ENCODE measurements at places on chromosomes 6 and 20.
A peak's percentile ranks its signal among the peaks of the same experiment; 100 is the strongest.

GRCh38 chr6:56278171-56278591 lies 30.8 kb upstream of the COL21A1 start:
- DNase-seq: no peak

DNA sequence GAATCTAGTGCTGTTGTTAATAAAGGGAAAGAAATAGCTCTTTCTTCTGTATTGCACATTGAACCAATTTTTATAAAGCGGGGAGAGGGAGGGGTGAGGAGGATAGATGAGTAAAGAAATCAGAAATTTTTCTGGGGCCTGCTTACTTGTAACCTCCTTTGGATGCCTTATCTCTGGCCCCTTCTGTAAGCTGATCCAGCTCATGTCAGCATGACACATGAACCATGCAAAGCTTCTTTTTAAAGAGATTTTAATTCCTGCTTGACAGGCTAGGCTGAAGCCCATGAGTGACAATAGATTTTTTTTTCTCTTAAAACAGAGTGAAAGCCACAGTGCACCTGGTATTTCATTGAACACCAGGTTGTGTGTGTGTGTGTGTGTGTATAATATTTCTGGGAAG lies 325.3 kb downstream of the PRL start:
- no peak for DNase-seq

DNA sequence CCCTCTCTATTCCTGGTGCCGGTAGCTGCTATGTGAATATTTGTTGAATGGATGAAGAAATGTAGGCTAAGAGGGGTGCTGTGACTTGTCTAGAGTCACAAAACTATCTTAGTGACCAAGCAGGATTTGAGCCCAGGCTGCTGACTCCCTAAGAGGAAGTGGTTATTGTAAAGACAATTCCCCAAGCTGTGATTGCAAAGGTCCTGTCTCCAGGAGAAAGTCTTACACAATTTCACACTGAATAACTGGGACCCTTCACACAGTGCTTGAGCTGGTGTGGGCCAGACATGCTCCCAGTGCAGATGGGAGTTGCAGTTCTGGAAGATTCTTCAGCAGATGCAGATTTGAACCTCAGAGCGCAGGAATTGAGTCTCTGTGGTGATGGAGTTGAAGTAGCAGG lies 38.1 kb downstream of the IYD start:
- DNase-seq: no peak

DNA sequence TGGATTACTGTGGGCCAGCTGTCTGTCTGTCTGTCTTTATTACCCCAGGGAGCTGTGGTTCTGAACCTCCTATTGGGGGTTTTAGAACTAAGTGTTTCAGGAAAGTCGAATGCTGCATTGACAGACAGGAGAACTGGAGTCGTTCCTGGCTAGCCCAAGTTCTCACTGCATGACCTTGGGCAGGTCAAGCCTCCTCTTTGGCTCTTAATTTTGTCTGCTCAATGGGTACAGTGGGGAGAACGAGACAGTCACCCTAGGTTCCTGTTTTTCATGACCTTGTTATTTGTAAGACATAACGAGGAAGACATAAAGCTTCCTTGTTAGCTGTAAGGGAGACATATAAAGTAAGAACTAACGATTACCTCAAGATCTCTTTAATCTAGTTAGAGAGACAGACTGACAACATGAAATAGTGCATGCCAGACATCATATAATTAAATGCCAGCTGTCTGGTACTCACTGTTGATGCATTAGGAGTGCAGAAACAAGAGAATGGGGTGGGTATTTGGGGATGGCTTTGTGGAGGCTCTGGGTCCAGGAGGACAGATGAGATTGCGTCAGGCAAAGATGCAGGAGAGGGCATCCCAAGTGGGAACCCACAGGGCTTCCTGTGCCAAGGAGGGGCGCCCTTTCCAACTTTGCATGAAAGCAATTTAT lies 3.7 kb upstream of the CCDC167 start:
- DNase-seq: no peak

DNA sequence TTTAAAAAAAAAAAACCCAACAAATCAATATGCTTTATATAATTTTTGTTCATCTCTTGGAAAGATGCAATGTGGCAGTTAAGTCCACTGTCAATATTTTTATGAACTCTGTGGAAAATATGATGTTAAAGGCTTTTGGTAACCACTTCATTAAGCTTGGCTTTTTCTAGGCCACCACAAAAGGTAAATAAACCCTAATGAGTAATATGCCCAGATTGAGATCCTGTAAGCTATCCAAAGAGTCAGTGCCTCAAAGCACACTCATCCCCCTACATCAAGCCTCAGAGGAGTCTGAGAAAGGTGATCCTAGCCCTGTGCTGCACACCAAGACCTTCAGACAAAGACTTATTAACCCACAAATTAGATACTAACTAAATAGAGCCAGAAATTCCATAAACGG lies 121.1 kb downstream of the CDC5L start:
- no peak for DNase-seq

GRCh38 chr6:32984622-32985389 lies 16.4 kb downstream of the BRD2 start:
- peak; percentile 50 for DNase-seq

DNA sequence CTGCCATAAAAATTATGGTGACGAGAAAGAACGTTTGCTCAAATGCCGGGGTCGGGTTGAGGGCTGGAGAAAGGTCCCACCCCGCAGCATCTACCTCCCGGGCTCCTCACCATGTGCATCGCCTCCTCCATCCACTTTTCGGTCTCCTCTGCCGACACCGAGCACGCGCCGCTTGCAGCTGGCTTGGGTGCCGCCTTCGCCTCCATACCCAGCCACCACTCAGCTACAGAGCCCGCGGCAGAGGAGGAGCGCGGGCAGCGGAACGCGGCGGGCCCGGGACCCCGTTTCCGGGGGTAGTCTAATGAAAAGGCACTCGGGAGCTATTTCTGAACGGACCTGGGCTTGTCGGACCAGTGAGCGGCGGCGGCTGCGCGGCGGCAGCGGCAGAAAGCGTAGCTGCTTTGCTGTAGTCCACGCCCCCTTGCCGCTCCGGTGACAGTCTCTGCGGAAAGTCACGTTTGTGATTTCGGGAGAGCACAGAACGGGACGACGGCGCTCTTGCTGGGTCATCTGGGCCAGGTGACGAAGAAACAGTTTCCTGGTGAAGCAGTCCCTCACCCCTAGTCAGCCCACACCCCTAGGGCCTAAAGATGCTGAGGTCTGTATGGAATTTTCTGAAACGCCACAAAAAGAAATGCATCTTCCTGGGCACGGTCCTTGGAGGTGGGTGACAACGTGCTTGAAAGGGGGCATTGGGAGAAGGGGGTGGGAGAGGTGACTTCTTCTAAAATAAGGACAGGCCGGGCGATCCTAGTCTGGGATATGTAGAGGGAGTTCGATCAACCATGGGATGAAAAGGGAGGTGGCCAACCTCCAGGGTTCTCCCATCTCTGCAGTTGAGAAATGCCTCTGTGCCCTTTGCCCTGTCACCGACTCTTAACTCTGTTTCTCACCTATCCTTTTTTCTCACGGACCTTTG lies at the start of the genes ADAT2 and PEX3:
Gene ADAT2 (minus strand): TSS at position 243 of the 919 bp plus-strand sequence. CDS start 37 bp downstream, at position 206.
Gene PEX3 (plus strand): TSS at position 353 of the 919 bp plus-strand sequence. CDS start 238 bp downstream, at position 591.
- DNase-seq: peak; percentile 51

- no peak for DNase-seq
Measured at GRCh38 chr6:159716247-159717096, 10.8 kb upstream of the WTAP start.

- no peak for DNase-seq
Measured at GRCh38 chr6:90230548-90231215, 66.0 kb downstream of the BACH2 start.

DNA sequence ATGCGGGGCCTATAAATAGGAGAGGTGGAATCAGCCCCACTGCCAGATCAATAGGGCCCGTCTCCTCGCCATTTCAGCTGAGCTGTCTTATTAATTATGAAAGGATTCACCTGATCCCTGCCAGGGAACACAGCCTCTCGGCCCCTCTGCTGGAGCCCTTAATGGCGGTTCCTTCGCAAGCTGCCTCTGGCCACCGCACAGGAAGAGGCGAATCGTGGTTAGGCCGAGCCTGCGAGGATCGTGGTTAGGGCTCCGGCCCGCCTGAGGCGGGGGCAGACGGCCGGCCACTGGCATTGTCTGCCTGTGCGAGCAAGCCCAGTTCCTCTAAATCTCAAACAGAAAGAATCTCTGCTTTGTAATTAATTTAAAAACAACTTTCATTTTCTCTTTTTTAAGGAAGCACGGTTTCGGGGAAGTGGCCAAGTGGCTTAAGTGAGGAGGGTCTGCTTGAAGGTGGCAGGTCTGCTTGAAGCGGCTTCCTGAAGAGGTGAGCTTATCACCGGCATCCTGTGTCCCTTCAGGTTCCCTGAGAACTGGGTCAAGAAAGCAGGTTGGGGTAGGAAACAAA lies 9.2 kb downstream of the NRN1 start:
- no peak for DNase-seq

DNA sequence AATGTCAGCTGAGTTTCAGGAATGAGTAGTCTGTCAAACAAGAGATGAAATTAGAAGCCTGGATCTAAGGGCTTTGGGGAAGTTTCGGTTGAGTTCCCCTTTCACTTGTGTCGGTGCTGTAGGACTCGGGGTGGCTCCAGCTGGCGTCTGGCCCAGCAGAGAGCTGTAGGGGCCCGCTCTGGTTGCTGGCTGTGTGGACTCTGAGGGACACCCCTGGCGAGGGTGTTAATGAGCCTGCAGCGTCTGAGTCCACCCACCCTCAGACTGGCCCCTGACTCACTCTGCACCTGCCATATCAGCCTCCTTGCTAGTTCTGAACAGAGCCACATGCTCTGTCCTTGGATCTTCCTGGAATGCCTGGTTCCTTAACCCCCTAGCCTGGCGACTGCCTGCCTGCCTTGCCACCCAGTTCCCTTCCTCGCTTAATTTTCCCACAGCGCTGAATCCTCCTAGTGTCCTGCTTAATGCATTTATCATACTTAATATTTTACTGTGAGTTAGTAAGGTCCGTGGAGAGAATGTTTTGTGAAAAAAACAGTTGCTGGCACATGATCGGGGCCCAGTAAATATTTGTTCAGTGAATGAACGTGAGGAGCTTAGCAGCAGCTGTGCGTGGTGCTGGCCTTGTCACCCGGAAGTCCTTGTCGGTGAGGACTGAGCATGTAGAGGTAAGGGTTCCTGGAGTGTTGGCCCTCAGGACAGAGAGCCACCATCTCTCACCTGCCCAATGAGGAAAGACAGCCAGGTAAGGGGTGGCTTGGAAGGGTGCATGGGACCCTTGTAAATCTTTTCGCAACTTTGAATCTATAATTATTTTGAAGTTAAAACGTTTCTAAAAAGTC lies 1.6 kb downstream of the DNAJC5 start:
- DNase-seq: no peak

- DNase-seq: no peak
Measured at GRCh38 chr6:112592159-112592558, 245.0 kb downstream of the RFPL4B start.

DNA sequence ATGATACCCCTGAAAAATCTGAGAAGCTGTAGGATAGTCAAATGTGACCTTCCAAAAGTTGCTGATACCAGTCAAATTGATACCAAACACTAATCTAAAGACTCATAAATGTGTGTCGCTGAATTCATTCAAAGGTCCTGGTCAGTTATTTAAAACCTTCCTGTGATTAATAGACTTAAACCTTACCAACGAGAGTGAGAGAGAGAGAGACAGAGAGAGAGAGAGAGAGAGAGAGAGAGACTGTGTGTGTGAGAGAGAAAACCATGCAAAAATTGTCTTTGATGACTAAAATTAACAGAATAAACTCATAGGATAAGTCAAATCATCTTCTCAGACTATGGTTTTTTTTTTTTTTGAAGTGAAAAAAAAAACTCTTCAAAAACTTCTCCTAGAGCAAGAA lies 370.9 kb upstream of the HS3ST5 start:
- DNase-seq: no peak

DNA sequence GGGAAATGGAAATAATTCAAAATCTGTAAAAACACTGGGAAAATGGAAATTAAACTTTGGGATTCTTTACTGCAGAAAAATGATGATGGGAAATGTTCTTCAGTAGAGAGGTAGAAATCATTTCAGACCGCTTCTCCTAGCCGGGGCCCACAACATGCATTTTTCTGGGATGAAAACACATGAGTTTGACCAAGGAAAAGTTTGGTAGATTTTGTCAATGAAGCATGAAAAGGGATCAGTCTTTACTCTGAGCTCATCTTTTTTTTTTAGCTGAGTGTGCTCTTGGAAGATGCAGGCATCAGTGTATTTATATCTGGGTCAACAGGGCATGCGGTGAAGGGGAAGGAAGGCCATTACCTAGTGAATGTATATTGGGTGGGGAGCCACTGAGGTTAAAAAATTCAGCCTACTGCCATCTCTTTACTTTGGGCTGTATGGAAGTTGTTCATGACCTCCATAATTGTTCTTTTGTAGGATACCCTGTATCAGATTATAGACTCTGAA lies 36.8 kb downstream of the PLCB1 start:
- no peak for DNase-seq

GRCh38 chr6:747921-748320 lies 55.0 kb upstream of the EXOC2 start:
- DNase-seq: no peak

DNA sequence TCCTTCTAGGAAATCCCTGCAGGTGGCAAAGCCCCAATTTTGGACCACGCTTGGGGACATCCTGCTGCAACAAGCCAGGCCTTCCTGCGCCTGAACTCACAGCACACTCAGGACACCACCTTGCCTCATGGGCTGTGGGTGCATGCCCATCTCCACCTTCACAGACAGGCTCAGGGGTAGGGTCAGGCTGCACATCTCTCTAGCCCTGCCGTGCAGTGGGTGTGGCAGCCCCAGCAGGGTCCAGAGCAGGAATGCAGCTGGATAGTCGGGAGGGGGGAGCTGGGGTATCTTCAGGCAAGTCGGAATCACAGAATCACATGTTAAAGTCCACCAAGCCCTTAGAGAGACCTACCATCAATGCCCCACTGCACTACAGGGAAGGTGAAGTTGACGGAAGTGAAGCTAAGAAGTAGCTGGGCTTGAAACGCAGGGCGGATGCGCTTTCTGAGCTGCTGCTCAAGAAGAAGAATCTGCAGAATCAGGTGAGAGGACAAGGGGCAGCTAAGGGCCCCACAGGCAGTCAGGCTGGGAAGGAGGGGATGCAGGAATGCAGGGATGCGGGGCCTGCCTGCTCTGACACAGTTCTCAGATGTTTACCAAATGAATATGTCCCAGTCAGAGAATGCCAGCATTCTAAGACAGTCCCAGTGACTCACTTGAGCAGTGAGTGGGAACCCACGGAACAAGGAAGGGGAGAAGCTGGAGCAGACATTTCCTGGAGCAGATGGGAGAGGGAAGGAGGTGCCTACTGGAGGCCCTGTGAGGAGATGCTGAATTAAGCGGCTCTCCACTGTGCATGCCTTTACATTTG lies 11.3 kb downstream of the SERPINB6 start:
- peak; percentile 83 for DNase-seq

GRCh38 chr6:24125980-24126379 lies at the start of gene NRSN1:
Gene NRSN1 (plus strand): TSS chr6:24126215. CDS start chr6:24134328, 8,113 bp downstream.
- no peak for DNase-seq

GRCh38 chr6:131937226-131937625 lies 13.9 kb downstream of the CCN2 start:
- DNase-seq: no peak

DNA sequence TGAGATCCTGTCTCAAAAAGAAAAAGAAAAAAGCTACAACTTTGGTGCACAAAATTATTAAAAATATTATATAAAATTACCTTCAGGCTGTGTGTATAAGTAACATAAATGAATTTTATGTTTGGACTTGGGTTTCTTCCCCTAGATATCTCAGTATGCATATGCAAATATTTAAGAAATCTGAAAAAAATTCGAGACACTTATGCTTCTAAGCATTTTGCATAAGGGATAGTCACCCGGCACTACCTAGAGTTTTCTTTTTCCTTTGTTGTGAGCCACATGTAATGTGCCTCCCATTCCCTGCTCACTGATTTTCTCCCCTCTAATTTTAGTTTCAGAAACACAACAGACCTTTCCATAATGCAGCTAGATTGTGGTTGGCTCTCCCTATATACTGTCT lies 79.4 kb downstream of the NCOA3 start:
- DNase-seq: no peak

GRCh38 chr20:41126719-41127118 lies 10.6 kb upstream of the PLCG1 start:
- no peak for DNase-seq

Data from H54 (cell line).